ENCODE measurements at places on chromosomes 13 and 19. TPM values are rescaled to one million over a fixed set of nuclear protein-coding genes. Genes with fewer than 3 reads are reported as not detected.

The FCAR gene
- not detected for total RNA-seq

The MAP2K2 gene
- 173 TPM for total RNA-seq

The COL4A1 gene
- total RNA-seq = 11.3 TPM

The HCN2 gene
- total RNA-seq = 0.21 TPM

The SGTA gene
- total RNA-seq = 34.0 TPM

The NLRP5 gene
- total RNA-seq = not detected

The CRB3 gene
- total RNA-seq = 79.0 TPM

The ZBTB7A gene
- 35.9 TPM for total RNA-seq

The C1QTNF9 gene
- total RNA-seq = not detected

The TMEM255B gene
- total RNA-seq = 3.0 TPM

The KCNRG gene
- total RNA-seq = 4.5 TPM

The IZUMO4 gene
- 2.6 TPM for total RNA-seq

The ZNF793 gene
- total RNA-seq = 3.4 TPM

The CGB8 gene
- not detected for total RNA-seq

The PPAN gene
- 48.0 TPM for total RNA-seq

The OXGR1 gene
- not detected for total RNA-seq

The MPND gene
- 4.3 TPM for total RNA-seq

The LRRC4B gene
- total RNA-seq = not detected

The LRG1 gene
- total RNA-seq = not detected

The FAM216B gene
- not detected for total RNA-seq

The CLEC11A gene
- total RNA-seq = not detected

The NTF4 gene
- 8.0 TPM for total RNA-seq

The CGB5 gene
- total RNA-seq = 0.24 TPM

The KLK2 gene
- total RNA-seq = not detected

The AMH gene
- total RNA-seq = not detected

The GNA15 gene
- 207 TPM for total RNA-seq

The TPTE2 gene
- total RNA-seq = not detected

The TMEM150B gene
- not detected for total RNA-seq

The DNM2 gene
- 94.5 TPM for total RNA-seq

The ATP7B gene
- total RNA-seq = 3.1 TPM

The FREM2 gene
- total RNA-seq = 0.24 TPM

The ZNF583 gene
- 2.6 TPM for total RNA-seq

The CERS1 gene
- 0.72 TPM for total RNA-seq

The C1QTNF9B gene
- total RNA-seq = not detected

The CEBPA gene
- 16.1 TPM for total RNA-seq

The ZNF536 gene
- total RNA-seq = not detected

The ARID3A gene
- total RNA-seq = 19.2 TPM

The CCDC122 gene
- total RNA-seq = 3.9 TPM

The CGB2 gene
- not detected for total RNA-seq

The SCEL gene
- total RNA-seq = 51.6 TPM

The TEX30 gene
- 10.2 TPM for total RNA-seq

The TEX101 gene
- not detected for total RNA-seq

The ERICH4 gene
- total RNA-seq = not detected

The ATP8A2 gene
- under 0.01 TPM for total RNA-seq

The ADGRE3 gene
- not detected for total RNA-seq

The ZNF426 gene
- total RNA-seq = 15.2 TPM

The CEACAM4 gene
- not detected for total RNA-seq

The MAST3 gene
- 1.2 TPM for total RNA-seq
